SK-N-SH treated with all-trans-retinoic acid at 6 μM for 48 hours (cell line): ENCODE measurements at places on chromosomes 16 and 17.

GRCh38 chr17:49746791-49747490, 17.0 kb downstream of the FAM117A start:
- ATAC-seq, result no peak

- peak; percentile 78 for ATAC-seq
Observed at GRCh38 chr16:57277586-57277985, 6.9 kb downstream of the PLLP start.

- no peak for ATAC-seq
Observed at GRCh38 chr16:14179116-14179515, 108.0 kb downstream of the MRTFB start.

DNA sequence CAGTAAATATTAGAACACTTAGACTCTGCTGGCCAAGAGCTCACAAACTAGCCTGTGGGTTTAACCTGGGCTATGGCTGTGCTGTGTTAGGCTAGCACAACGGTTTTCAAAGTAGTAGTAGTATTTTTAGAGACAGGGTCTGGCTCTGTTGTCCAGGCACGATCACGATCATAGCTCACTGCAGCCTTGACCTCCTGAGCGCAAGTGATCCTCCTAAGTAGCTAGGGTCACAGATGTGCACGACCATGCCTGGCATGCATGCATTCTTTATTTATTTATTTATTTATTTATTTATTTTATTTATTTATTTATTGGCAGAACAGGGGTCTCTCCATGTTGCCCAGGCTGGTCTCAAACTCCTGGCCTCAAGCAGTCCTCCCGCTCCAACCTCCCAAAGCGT, 10.3 kb downstream of the MRPL27 start:
- no peak for ATAC-seq

- no peak for ATAC-seq
Observed at GRCh38 chr16:66041907-66042306, 324.6 kb upstream of the CDH5 start.

DNA sequence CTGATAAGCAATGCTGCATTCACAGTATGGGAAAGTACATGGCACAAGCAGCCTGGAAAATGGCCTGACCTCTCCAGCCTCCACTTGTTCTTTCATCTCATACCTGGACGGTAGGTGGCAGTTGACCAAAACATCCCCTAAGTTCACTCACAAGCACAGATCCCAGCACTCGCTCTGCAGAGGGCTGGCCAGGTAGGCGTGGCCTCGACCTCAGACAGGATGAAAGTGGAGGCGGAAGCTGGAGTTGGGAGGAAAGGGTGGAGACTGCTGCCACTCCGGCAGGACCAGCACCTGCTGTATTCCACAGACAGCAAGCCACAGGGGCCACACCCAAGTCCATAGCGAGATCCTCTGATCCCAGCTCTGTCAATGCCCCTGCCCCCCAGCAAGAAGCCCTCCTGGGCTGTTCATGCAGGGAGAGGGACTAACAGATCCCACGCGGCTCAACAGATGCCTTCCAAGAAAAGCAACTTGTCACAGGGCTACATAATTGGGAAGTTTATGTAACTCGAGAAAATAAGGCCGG, 31.3 kb downstream of the ZCCHC14 start:
- peak; percentile 14; the same call in 1 of the 3 replicates for ATAC-seq

- no peak for ATAC-seq
Observed at GRCh38 chr16:29744541-29745101, 1.2 kb downstream of the C16orf54 start.

DNA sequence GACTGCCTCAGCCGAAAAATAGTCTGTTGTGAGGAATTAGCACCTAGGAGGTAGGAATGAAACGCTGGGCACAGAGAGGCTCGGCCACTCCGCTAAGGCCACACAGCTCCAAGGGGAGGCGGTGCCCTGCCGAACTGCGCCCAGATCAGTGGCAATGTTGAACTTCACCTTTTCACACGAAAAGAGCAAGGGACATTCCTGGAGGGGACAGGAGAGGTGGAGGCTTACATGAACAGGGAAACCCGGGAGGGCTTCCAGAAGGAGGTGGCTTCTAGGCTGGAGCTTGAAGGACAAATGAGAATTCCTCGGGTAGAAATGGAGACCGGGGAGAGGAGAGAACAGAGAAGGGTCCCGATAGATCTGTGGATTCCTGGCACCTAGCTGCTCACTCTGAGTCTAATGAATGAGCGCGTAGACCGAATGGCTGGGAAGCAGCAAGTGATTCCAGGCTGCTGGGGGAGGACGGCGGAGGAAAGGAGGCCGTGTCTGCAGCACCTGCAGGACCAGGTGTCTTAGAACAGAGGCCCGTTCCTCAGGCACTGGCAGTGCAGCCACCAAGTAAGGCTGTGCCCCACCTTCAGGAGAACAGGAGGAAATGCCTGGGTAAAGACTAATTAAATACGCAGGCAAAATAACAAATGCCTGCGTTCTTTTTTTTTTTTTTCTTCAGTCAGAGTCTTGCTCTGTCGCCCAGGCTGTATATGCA, 722 bp upstream of the SLC38A10 start:
- peak; percentile 55 for ATAC-seq

DNA sequence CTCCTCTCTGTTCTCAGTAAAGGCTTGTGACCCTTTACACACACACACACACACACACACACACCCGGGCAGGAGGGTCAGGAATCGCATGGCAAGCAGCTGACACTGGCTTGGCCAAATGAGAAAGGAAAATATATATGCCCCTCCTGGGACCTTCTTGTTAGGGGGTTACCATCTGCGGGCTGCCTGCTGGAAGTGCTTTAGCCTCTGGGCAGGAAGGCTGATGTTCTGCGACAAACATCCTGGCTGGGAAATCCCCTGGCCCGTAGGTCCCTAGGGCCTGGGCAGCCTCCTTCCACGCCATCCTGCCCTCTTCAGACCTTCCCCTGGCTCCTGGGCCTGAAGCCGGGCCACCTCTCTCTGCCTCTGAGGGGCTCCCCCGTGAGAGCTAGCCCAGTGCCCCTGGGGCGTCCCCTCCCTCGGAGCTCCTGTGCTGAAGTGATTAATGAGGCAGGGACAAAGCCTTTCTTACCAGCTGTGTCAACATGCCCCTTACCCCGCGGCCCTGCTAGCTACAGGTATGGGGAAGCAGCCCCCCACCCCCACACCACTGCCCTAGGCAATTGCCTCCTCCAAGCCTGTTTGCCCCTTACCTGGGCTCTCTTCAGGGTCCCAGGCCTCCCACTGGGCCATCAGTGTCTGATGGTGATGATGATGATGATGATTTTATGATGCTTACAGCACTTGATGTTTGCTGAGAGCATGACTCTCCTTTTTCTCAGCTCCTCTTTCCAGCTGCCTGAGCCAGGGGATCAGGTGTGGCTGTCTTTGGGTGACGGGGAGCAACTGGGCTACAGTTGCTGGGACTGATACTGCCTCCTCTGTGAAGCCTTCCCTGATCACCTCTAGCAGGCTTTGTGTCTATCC, 32.8 kb upstream of the ETV4 start:
- ATAC-seq, result peak; percentile 43

DNA sequence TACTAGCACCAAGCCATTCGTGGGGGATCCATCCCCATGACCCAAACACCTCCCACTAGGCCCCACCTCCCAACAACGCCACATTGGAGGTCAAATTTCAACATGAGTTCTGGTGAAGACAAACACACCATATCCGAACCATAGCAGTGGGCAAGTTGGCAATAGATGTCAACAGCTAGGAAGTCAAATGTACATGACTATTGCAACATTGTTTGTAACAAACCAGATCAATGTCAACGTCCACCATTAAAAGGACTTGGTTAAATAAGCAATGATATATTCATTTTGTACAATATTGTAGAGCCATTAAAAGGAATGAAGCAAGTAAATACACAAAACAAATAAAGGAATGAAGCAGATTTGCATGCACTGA, 26.5 kb upstream of the CIITA start:
- ATAC-seq, result no peak

DNA sequence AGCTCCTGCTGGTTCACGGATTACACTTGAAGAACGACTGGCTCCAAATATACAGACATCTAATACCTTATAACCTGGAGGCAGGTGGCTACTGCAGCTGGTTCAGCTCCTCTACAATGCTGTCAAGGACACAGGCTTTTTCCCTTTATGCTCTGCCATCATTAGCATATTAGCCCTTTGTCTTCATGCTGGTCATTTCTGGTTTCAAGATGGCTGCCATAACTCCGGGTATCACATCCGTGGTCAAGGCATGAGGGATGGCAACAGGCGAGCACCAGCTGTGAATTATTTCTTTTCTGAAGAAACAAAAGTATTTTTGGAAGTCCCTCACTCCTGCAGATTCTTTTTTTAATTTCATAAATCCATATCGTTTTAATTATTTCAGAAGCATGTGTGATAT, 124.3 kb upstream of the MED13 start:
- no peak for ATAC-seq

DNA sequence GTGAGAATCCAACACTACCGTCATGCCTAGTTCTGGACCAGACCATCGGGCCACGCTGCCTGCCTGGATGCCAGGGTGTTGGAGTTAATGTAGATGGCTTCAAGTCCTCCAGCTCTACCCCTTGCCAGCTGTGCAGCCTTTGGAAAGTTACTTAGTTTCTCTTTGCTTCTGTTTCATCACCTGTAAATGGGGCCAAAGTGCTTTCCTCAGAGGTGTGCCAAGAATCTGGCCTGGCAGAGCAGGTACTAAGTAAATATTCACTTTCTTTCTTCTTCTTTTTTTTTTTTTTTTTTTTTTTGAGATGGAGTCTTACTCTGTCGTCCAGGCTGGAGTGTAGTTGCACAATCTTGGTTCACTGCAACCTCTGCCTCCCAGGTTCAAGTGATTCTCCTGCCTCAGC, 159.5 kb upstream of the RPL38 start:
- no peak for ATAC-seq

DNA sequence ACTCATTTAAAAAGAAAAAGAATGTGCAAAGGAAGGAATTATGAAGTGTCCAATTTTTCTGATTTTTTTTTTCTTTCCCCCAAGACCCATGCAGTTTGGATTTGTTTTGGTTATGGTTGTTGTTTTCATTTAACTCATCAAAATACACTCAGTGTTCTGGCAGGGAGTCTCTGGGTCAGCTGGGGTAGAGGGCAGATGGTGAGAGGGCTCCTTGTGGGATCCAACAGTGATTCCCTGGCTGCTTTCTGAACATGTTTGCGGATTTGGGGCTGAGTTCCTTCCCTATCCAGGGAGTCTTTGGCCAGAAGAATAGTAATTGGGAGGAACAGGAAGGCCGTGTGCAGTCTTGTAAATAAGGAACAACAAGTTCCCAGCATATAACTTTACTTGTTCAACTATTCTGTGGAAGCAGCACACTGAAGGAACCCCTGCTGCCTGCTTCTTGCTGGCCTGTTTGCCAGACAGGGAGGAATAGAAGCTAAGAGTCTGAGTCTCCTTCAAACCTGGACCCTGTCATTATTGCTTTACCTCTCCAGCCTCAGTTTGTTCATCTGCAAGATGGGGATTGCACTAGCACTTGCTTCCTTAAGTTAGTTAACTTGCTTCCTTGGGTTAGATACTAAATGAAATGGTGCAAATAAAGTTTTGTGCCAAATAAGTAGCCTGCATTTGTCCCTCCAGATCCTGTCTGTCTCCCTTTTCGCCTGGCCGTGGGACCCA, 32.1 kb downstream of the C17orf67 start:
- ATAC-seq, result no peak

GRCh38 chr16:74451951-74452758, 30.9 kb upstream of the CLEC18B start:
- ATAC-seq, result no peak

DNA sequence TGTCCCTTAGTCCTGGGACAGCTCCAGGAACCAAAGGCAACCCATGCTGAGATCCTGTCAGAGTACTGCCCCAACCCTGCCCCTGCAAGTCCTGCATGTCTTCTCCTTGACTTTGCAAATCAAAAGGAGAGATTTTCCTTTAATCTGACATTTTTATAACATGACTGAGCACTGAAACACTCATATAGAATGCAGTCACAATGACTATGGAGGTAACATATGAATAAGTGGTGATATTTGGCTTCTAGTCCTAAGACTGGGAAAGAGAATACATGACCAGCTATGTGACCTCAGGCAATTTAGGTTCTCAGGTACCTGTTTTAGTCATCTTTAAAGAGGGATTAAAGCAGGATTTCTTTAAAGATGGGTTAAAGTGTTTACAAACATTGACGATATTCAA, 941.6 kb upstream of the CDH8 start:
- ATAC-seq, result no peak

DNA sequence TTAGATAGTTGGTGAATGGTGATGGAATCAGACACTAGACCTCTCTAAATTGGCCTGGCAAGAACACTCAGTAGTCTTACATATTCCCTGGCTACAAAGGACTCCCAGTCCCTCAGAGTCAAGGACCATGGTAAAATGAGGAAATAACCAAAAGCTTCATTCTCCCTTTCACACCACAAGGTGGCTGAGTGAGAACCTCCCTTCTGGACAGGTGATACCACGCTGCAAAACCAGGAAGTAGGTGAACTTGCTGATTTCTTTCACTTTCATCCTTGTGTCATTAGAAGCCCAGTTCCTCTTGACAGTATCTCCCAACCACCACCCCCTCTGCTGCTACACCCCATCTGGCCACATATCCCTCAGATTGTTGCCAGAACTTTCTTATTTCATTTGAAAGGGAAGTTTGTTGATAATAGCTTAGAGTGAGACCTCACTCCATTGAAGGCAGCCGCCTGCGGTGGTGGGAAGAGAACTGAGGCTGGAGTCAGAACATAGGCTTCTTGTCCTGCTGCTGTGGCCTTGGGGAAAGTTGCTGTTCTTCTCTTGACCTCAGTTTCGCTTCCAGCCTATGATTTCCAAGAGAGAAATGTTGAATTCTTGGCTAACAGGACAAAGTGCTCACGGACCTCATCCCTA, 290.6 kb upstream of the CCL2 start:
- ATAC-seq, result no peak

- peak; percentile 13; the same call in 1 of the 3 replicates for ATAC-seq
Observed at GRCh38 chr16:2949705-2950352, 14.2 kb upstream of the KREMEN2 start.

GRCh38 chr17:62781831-62782251, 26.3 kb downstream of the MARCHF10 start:
- ATAC-seq, result no peak

- no peak for ATAC-seq
Observed at GRCh38 chr16:27628241-27628942, 78.4 kb downstream of the KATNIP start.

DNA sequence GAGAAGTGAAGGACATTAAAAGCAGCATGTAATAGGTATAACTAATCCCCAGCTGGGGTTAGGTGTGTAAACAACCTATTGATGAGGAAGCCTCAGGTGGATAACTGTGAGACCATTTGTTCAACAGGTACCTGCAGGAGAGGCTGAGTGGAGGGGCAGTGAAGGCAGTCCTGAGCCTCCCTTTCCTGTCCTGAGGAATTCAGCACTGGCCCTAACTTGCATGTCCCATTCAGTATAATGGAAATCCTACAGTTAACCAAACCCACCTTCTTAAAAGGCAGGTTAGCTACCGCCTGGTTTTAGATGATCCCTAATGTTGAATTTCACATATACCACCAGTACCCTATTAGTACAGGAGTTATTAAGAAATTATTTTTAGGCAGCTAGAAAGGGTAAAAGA, 225.9 kb upstream of the GOT2 start:
- ATAC-seq, result no peak

GRCh38 chr17:67310406-67310805, 56.0 kb downstream of the PSMD12 start:
- no peak for ATAC-seq
